IPS DF 19.7 (cell line): ENCODE measurements at places on chromosomes 3 and 15.

DNA sequence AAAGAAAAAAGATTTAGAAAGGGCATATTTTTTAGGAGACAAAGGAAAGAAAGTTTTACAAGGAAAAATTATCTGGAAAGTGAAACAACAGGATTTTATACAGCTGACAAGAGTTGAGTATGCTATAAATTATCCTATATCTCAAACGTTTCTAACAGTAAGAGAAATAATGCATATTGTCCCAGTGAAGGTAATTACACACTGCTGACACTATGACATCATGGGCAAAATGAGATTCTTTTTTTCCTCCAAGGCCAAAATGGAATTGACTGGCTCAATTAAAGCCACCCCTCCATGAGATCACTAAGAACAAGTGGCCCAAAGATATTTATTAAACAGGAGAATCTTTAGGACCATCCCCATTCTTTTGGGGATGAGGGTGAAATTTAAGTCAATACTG, 72.0 kb upstream of the CDIN1 start:
- no peak for DNase-seq

- no peak for DNase-seq
These were observed 140.8 kb downstream of the SMAD6 start for GRCh38 chr15:66842710-66843441.

DNA sequence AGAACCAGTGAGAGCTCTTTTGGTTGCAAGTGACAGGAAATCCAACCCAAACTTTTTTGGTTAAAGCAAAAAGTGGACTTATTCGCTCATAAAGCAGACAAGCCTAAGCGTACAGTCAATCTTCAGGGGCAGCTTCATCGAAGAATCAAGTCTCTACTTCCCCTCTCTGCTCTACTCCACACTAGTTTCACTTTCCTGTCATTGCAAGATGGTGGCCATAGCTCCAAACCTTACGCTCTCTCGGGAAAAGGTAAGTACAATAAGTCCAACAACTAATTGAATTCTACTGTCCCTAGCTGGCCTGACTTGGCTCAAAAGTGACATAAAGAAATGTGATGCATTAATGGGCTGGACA, 24.9 kb upstream of the ZNF710 start:
- DNase-seq, result no peak

DNA sequence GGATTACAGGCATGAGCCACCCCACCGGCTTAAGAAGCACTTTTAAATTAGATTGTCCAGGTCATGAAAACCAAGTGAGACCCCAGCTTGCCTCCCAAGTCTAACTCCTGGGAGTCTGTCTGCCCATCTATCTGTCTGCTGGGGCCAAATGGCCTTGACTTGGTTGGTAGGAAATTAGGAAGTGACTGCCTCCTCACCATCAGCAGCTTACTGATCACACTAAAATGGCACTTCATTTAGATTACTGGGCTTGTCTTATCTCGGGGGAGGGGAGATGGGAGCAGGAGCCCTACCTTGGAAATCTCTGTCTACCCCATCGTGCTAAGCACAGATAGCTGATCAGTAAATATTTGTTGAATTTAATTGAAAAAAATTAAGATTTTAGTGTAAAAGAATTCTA, 5.6 kb upstream of the LRRC2 start:
- DNase-seq, result no peak

DNA sequence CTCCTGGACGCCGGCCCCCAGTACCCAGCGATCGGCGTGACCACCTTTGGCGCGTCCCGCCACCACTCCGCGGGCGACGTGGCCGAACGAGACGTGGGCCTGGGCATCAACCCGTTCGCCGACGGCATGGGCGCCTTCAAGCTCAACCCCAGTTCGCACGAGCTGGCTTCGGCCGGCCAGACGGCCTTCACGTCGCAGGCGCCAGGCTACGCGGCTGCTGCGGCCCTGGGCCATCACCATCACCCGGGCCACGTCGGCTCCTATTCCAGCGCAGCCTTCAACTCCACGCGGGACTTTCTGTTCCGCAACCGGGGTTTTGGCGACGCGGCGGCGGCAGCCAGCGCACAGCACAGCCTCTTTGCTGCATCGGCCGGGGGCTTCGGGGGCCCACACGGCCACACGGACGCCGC, 956 bp downstream of the ZIC1 start:
- no peak for DNase-seq

GRCh38 chr15:79778378-79778990, 118.3 kb downstream of the MTHFS start:
- DNase-seq, result no peak

GRCh38 chr3:133882986-133883586, 12.6 kb downstream of the RAB6B start:
- DNase-seq, result no peak

DNA sequence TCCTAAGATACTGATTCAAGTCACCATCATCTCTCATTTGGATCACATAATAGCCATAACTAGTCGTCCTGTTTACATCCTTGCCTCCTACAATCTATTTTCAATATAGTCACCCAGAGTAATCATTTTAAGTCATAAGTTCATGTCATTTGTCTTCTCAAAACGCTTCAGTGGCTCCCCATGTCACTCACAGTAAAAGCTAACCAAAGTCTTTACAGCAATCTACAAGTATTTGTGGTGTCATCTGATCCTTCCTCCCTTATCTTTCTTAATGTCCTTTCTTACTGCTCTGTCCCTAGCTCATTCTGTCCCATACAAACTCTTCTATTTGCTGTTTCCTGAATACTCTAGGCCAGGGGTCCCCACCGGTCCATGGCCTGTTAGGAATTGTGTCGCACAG, 28.8 kb downstream of the GBE1 start:
- DNase-seq, result no peak

DNA sequence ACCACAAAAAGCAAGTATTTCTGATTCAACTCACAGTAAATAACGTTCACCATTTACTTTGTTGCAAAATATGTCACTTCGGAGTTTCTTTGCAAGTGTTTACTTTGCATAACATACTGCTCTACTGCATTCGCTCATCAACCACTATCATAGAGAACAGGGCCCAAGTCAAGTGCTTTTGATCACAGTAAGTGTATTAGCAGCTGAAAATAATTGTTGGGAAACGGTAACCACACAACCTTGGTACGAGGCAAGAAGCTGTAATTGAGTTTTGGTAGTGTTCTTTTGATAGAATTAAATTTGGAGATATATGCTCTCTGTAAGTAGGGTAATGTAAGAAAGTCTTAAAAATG, 80.1 kb downstream of the SATB1 start:
- peak; percentile 25 for DNase-seq

- DNase-seq, result no peak
These were observed 286.4 kb downstream of the EPHB1 start for GRCh38 chr3:135081451-135081850.

GRCh38 chr3:168574455-168575158, 478.9 kb upstream of the GOLIM4 start:
- DNase-seq, result no peak

- no peak for DNase-seq
These were observed 5.8 kb downstream of the CPOX start for GRCh38 chr3:98587654-98588053.
